ENCODE measurements at places on chromosomes 6 and 20. TPM values are rescaled to one million over a fixed set of nuclear protein-coding genes. Genes with fewer than 3 reads are reported as not detected.
A peak's percentile ranks its signal among the peaks of the same experiment; 100 is the strongest.

Gene LINC00237
- total RNA-seq: not detected

GRCh38 chr6:53441035-53441493, 92.3 kb upstream of the ELOVL5 start:
- DNase-seq: no peak

Gene SLCO4A1
- total RNA-seq: 1.4 TPM

- no peak for DNase-seq
Measured at GRCh38 chr20:20241976-20242375, 125.9 kb upstream of the INSM1 start.

Gene MYL9
- 128 TPM for total RNA-seq

- DNase-seq: no peak
Measured at GRCh38 chr6:17959302-17959701, 28.1 kb downstream of the KIF13A start.

Gene OR2J3
- total RNA-seq: not detected

DNA sequence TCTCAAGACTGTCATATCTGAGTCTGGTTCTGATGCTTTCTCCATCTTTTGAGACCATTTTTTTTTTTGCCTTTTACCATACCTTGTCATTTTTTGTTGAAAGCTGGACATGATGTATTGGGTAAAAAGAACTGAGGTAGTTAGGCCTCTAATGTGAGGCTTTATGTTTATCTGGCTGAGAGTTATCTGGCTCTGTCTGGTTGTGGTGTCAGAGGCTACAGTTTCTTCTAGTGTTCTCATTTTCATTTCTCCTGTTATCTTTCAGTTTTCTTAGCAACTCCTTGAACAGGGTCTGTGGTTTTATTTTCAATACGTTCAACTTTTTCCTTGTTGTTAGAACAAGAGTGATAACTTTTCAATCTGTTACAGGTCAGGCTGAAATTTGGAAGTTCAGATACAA, 49.2 kb upstream of the ATXN1 start:
- no peak for DNase-seq

Gene BTN1A1
- total RNA-seq: 1.4 TPM

DNA sequence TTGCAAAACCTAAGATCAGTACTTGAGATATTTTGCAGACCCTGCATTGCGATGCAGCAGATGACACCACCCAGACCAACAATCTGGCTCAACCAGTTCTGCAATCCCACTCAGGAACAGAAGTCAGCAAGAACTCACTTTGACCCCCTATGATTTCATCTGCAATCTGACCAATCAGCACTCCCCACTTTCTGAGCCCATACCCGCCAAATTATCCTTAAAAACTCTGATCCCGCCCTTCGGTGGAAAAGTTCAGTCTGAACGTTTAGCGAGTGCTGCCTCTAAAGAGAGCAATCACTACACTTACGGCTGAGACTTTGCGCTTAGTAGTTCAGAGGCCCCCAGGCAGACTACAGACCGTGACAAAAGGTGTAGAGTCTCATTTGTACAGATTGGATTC, 17.3 kb upstream of the KIAA1586 start:
- DNase-seq: no peak

DNA sequence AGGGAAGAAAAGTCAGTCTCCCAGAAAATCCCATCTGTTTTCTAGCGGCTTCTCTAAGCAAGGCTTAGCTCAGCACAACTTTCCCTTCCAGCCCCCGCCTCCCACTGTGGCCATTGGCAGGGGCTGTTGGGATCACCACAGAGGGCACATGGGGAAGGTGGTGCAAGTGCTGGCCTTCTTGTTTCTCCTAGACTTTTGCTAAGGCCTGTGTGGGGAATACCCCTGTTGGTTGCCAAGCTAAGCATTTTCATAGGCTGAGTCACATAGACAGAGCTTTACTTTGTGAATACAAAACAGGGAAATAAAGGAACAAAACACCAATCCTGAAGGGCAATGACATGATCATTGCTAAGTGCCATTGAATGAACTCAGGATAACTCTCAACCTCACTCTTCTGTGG, 32.4 kb upstream of the TIAM2 start:
- DNase-seq: no peak

GRCh38 chr6:139416146-139416545, 41.7 kb upstream of the CITED2 start:
- no peak for DNase-seq

DNA sequence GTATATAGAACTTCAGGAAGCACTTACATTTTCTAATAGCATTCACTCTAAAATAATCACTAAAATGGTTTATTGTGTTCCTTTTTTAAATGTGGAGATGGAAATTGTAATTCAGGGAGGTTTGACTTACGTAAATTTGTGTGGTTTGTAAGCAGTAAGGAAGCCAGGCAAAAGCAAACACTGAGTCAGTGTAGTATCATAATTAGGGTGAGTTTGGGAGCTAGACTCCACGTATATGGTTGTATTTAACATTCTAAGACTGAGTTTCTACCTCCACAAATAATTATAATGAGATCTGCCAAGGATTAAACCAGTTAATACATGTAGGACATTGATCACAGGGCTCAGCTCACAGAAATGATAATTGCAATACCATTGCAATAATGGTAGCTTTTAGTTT, 425.5 kb downstream of the CBLN4 start:
- DNase-seq: no peak

Gene TMC2
- not detected for total RNA-seq

DNA sequence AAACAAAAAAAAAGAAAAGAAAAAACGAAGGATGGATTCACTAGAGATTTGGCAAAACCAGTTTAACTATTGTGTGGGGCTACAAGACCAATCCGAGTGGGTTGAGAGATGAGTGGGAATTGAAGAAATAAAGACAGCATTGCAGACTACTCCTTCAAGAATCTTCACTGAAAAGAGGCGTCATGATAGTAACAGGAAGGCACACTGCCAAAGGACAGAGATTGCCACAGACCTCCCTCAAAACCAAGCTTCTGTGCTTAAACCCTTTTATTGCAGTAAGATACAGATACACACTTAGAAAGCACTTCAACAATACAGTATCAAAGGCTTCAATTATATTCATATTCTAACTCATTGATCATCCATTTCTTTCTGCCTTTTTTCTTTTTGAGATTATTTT, 103.9 kb downstream of the IPCEF1 start:
- no peak for DNase-seq

Gene GMDS
- 36.0 TPM for total RNA-seq

GRCh38 chr20:19019734-19020364, 192.6 kb upstream of the SLC24A3 start:
- DNase-seq: no peak

DNA sequence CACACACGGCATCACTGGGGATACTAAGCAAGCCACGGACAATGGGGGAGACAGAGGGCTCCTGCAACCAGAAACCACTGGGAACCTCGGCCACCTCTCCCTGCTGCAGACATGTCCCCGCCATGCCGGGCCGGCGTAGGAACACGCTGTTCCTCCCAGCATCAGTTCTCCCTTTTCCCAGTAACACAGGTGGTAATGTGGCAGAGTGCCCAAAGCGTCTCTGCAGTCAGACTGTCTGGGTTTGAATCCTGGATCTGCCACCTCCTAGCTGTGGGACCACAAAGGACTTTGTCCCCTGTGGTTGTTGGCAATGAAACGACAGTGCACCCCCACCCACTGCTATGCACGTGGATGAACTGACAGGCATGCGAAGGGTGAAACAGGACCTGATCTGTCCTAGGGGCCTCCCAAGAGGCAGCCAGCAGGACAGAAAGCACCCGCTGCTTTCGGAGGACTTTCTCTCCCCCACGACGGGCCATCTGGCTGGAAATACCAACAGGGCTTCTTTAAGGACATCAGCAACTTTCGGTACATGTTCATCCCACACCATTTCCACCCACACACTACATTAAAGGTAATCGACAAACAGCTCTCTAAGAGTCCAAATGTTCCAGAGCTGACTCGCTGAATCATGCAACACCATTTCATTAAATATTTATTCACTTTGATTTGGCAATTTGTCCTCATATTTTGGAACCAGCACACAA, 74.1 kb downstream of the SULF2 start:
- DNase-seq: no peak

Gene R3HDML
- not detected for total RNA-seq

DNA sequence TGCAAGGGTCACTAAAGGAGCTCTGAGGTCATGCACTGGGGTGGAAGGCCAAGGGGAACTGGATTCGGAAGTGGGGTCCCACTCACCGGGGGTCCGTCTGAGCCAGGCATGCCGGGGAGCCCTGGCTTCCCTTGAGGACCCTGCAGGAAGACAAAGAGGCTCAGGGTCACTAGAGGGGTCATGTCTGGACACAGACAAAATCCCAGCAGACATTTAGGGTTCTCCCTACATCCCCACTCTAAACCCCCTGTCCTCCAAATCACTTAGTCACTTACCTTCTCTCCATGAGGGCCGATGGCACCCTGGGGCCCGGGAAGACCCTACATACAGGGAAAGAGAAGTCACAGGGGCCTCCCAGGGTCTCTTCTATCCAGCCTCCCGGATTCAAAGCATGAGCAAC, 15.4 kb downstream of the COL11A2 start:
- DNase-seq: no peak

Gene EYA4
- total RNA-seq: 8.1 TPM

Gene NRSN1
- total RNA-seq: not detected

Gene SIRPD
- not detected for total RNA-seq

DNA sequence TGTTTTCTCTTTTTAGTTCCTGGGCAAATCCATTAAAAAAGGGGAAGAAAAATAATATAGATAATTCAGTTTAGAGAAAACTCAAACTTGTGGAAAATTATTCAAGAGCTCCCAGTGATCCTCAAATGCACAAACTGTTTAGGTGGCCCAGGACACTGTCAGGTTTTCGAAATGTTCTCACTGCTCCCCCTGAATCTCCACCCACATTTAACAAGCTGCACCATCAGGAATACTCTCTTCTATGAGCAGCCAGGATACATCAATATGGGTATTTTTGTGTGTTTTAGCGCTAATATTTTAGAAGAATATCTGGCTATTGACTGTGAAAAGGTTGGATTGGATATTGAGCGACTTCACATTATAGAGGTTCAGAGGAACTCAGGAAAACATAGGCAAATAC, 43.9 kb downstream of the OR2B2 start:
- DNase-seq: no peak

DNA sequence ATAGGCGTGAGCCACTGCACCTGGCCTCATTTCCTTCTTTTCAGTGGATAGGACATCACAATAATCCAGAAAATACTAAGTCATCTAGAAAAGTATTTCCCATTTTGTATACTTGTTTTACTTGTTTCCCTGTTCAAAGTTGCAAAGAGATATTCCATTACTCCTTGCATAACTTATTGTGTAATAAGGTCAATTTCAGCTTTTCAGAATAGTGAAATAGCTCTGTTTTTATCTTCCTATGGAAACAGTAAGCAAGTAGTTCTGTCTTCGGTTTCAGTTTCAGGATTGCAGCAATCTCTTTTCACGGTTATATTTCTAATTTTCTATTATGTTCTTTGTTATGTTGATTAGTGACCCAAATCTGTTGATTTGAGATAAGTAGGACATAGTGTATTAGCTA, 6.0 kb downstream of the STX11 start:
- no peak for DNase-seq

DNA sequence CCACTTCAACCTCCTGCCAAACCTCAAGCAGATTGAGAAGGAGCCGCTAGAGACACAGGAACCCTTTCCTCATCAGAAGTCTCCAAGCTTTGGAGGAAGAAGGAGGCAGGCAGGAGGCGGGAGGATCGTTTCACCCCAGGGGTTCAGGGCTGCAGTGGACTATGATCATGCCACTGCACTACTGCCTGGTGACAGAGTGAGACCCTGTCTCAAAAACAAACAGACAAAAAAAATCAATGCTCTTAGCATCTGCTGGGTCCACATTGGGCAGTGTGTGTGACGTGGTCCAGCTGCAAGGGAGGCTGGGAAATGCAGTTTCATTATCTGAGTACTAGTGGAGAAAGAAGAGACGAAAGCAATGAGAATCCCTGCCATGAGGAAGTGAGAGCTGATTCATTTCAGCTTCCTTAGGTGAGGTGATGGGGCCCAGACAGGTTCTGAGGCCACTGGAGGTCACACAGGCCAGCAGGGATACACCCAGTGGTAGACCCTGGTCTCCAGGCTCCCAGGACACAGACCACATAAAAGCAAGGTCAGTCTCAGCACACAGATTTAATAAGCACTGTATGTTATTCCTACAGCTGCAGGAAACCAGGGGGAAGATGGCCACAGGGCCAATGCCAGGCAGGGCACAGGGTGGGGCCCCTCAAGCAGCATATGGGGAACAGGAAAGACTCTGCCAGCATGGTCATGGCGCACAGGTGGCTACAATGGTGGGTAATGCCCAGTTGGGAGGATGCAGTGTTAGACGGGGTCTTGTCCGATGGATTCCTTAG, 4.3 kb downstream of the GFRA4 start:
- no peak for DNase-seq

GRCh38 chr6:108113557-108114519, 39.3 kb upstream of the OSTM1 start:
- peak; percentile 57 for DNase-seq

Gene ZNF311
- 1.6 TPM for total RNA-seq

DNA sequence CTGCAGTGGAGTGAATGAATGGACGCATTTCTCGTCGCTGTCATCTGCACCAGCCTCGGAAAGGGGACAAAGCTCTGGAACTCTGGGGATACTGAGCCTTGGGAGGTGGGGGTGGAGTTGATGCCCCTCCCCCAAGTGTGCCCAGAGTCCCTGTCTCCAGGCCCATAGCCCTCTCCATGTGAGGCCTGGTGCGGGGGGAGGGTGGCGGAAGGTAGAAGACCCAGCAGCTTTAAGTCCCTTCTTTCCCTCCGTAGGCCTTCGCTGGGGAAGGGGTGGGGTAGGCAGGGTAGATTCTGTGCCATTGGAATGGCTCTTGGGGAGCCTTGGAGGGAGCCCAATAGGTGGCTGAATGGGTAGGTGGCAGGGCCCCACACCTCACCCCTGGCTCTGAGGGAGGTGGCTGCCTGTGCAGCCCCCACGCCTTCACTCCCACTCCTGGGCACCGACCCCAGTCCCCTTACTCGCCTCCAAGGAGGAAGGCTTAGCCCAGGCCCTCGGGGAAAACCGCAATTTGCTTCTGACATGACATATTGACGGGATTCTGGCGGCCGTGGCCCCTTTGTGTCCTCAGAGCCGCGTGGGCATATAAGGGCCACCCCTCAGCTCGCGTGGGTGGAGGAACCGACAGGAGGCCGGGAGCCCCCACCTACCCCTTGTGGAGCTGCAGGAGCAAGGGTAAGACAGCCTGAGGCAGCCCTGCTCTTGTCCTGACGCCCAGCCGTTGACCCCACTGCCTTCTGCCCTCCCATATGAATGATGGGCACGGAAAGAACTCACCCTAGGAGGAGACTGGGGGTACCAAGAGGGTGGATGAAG, at the start of gene BPIFB3:
TSS of gene BPIFB3 (plus strand) at position 613 of the 816 bp plus-strand sequence. CDS start 1,533 bp downstream, outside the sequence.
- no peak for DNase-seq

DNA sequence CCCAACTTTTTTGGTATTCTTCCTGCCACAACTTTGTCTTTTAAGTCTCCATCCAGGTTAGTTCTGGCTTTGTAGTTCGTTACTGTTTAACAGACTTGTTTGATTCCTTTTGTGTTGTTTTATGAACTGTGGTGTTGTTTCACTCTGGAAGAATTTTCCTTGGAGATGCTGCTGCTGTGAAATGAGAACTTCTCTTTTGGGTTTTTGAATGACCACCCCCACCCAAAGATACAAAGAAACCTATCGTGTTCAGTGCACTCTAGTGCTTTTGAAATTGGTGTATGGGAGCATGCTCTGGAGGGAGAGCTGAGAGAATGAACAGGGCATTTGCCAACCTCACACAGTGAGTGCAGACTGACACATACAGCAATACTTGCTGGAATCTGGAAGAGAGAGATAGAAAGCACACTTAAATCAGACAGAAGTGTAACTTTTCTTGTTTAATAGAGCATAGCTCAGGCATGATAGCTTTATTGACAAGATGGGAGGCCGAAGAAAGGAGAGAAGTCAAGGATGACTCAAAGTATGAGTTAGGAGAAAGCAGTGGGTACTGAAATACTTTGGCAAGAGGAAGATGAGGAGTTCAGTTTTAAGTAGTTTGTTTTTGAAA, 293.1 kb downstream of the SOX4 start:
- no peak for DNase-seq
